ENCODE measurements at places on chromosomes 12 and 14.

- no peak for DNase-seq
Observed at GRCh38 chr12:92208613-92209121, 63.0 kb upstream of the BTG1 start.

DNA sequence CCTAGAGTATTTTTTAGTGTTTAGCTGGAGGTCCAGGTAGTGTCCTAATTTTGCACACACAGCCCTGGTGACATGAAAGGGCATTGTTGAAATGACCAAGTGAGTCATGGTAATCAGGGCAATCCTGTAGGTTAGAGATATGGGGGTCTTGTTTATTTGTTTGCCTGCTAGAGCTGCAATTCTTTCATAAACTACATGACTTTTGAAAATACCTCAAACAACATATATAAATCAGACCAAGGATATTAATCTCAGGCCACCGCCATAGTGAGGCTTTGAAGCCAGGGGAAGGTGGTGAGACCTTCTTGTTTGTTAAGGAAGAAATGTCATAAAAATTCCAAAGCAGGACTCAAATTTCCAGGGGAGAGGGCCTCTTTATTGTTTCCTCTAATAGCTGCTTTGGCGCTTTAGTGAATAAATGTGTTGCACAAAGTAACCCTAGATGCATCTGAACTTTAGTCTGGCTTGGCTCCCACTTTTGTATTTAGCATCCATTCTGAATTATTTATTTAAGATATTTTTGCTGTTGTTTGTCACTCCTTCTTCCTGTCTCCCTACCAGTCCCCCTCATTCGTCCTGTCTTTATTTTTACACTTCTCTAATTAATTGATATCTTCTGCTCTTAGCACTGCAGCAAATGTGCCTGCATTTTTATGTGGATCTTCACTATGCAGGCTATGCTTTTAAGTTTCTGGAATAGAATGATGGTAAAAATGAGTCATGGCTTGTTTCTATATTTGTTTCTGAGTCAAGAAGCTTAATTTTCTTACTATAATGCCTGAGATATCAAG, 430.3 kb downstream of the RAD51B start:
- DNase-seq = no peak

- DNase-seq = no peak
Observed at GRCh38 chr12:46332260-46332659, 40.3 kb downstream of the SLC38A2 start.

DNA sequence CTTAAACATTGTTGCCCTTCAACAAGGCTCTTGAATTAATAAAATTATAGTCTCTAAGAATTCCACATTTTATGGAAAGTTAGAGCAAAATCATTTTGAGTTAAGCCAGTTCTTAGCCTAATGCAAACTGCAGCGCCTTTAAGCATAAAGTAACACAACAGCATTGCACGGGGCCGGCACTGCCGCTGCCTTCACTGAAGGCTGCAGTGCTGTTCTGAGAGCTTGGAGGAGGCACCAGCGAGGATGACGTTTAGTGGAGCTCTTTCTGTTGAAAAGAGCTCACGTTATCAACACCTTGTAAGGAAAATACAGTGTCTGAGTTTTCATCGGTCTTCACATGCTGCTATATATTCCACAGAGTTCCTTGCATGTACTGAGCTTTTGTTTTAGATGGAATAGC, 38.3 kb upstream of the DYNC1H1 start:
- no peak for DNase-seq

DNA sequence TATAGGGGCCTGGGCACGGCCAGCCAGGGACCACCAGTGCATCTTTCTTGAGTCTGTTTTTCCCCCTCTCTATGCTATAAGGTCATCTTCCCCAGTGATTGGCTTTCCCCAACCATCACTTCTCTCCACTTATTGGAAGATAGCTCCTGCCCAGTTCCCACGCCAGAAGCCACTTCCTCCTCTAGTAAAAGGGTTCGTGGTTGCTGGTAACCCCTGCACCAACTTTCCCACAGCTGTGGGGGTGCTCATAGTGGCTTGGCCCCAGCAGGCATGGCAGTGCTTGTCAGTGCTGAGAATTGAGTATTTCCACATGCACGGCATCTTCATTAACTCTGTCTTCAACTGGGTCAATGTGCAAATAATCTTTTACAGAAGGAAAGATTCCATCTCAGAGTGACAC, 215.4 kb downstream of the FOXN3 start:
- no peak for DNase-seq

DNA sequence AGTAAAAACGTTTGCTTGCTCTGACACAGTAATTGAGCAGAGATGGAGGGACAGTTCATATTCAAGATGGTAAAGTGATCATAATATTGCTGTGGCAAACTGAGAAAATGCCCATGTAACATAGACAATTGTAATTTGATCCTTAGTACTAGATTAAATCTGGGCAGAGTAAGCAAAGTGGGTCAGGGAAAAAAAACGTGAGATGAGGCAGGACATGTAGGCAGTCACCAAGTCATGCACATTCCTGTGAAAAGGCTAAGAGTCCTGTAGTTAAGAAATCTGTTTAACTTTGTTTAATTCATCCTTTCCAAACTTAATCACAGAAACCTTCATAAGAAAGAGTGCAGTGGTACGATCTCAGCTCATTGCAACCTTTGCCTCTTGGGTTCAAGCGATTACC, 16.1 kb downstream of the BTBD7 start:
- no peak for DNase-seq

- DNase-seq = no peak
Observed at GRCh38 chr14:30935445-30935844, 61.1 kb downstream of the COCH start.

GRCh38 chr14:104146651-104147345, 8.4 kb downstream of the KIF26A start:
- no peak for DNase-seq

DNA sequence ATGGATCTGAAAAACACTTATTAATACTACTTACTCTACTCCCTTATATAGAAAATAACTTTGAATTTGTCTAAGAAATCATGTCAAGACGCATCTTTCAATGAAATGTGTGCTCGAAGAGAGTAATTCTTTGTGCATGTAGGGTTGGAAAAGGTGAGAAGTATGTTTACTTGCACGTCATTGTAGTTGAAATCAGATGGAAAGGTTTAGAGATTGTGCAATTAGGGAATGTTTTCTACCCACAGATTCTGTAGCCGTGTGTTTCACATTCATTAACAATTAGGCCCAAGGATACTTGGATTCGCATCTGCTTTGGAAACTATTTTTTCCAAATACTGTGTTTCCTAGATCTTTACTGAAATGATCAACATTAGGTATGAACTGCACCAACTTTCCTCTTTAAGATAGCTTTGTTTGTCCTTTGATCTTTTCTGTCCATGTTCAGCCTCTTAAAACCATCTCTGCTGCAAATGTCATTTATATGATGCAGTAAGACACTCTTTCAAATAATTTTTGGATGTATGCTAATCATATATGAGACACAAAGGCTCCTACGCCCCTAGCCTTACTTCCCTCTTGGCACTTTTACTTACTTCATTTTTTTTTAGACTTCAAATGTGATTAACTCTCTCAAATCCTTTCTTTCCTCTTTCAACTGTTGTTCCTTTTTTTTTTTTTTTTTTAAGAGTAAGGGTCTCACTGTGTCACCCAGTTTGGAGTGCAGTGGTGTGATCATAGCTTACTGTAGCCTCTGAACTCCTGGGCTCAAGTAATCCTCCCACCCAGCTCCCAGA, 58.0 kb upstream of the PSMA6 start:
- DNase-seq = no peak

DNA sequence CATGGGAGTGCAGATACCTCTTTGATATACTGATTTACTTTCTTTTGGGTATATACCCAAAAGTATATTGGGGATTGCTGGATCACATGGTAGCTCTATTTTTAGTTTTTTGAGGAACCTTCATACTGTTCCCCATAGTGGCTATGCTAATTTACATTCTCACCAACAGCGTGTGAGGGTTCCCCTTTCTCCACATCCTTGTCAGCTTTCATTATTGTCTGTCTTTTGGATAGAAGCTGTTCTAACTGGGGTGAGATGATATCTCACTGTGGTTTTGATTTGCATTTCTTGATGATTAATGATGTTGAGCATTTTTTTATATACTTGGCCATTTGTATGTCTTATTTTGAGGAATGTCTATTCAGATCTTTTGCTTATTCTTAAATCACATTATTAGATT, 44.1 kb upstream of the JDP2 start:
- DNase-seq = no peak

- no peak for DNase-seq
Observed at GRCh38 chr14:99634443-99634842, 10.5 kb upstream of the HHIPL1 start.

- DNase-seq = no peak
Observed at GRCh38 chr12:92434607-92435025, 268.2 kb upstream of the PLEKHG7 start.

GRCh38 chr12:122835750-122836026, 431 bp downstream of the HIP1R start:
- DNase-seq = no peak

DNA sequence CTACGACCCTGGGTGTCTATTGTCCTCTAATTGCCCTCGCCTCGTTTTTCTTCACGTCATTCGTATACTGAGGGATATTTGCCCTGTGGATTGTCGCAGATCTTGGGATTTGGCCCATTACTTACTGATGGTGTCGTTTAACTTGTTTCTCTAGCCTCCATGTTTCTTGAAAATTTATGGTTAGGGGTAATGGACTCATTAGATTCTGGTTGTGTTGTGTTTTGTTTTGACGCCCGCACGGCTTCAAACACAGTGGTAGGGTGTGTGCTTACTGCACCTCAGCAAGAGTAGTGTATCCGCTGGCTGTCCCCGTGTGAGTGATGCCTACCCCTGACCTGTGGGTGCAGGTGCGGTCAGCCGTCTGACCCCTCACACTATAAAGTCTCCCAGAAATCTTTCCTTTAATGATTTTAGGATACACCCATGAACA, 874 bp upstream of the RNU6-8 start:
- no peak for DNase-seq

- no peak for DNase-seq
Observed at GRCh38 chr14:79562185-79562584, 649.1 kb downstream of the DIO2 start.

DNA sequence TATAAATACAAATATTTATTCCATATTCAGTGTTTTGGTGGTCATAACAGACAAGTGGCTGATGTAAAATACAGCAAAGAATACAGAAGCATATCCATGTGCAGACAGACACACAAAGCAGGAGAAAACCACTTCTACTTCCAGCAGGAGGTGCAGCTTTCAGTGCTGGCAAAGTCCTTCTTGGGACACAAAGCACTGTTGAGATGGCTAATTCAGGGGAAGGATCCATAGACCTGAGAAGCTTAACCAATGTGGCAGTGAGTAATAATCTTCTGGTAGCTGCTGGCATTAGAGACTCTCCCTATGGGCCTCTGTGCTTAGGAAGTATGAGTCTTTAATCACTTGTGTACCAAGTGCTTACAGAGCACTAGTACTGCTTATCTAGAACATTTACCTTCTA, 26.8 kb downstream of the AMN1 start:
- DNase-seq = no peak

DNA sequence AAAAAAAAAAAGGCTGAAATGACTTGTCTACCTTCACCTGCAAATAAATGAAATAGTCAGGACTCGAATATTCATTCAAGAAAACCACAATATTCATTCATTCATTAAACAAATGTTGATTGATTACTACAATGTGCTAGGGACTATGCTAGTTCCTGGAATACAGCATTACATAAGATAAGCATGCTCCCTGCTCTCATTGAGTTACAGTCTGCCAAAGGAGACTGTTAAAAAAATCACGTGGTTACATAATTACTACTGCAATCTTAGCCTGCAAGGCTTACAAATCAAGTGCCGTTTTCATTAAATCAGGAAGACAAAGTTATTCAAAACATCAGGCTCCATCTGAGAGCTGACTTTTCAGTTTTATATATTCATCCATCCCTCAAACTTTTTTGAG, 70.4 kb upstream of the RIC8B start:
- DNase-seq = no peak

GRCh38 chr12:54463484-54463883, 9.9 kb downstream of the GTSF1 start:
- no peak for DNase-seq

GRCh38 chr14:67253076-67253635, 11.9 kb downstream of the PALS1 start:
- DNase-seq = no peak

- no peak for DNase-seq
Observed at GRCh38 chr14:100375266-100375962, 52.3 kb downstream of the SLC25A47 start.

DNA sequence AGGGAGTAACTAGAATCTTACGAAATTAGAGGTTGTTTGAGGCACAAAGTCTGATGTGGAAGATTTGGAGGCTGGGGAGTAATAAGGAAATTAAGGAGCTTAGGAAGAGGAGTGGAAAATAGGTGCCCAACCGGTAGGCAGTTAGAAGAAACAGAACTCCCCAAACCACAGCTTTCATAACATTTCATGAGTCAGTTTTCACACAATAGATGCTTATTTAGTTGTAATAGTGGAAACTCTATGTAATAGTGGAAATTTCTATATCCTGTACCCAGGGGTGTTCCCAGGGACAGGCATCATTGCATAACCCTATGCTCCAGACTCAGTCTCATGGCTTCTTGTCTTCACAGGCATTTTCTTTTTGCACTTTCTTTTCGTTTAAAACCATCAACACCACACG, 8.3 kb downstream of the C3AR1 start:
- DNase-seq = no peak

DNA sequence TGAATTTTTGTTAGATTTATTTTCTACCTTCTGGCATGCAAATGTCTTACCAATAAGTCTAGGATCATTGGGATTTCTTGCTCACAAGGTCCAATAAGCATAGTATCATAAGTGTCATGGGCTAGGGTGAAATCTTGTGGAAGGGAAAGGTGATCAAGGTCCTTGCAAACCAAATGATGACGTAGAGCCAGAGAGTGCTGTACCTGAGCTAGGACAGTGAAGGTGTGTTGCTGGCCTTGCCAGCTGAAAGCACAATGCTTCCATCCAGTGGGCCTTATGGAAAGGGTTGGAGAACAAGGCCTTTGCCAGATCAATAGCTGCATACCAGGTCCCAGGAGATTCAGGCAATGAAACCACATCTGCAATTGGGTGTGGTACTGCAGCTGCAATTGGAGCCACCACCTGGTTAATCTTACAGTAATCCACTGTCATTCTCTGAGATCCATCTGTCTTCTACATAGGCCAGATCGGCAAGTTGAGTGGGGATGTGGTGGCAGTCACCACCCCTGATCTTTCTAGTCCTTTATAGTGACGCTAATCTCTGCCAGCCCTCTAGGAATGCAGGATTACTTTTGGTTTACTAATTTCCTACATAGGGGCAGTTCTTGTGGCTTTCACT, 208.9 kb upstream of the MYL2 start:
- DNase-seq = no peak

DNA sequence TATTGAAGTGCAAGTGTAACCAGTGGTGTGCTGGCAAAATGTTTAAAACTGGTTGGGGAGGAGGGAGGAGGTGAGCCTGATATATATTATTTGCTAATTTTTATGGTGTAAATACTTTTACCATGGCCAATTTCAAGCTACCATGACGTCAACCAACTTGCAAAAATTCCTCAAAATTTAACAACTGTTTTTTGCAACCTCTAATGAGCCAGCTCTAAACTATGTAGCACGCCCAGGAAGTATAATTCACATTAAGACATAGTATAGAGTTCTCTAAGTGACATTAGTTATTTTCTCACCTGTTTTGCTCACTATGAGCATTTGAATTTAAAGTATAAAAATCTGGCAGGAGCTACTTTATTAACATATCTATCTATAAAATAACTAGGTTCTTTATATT, 41.4 kb downstream of the ATL1 start:
- no peak for DNase-seq

Measured in cortex of kidney (tissue), 1 donor.